NCI-H2107 (cell line): ENCODE measurements at places on chromosomes 5 and 9.

- DNase-seq, result no peak
Measured at GRCh38 chr5:148623741-148624140, 30.6 kb downstream of the HTR4 start.

DNA sequence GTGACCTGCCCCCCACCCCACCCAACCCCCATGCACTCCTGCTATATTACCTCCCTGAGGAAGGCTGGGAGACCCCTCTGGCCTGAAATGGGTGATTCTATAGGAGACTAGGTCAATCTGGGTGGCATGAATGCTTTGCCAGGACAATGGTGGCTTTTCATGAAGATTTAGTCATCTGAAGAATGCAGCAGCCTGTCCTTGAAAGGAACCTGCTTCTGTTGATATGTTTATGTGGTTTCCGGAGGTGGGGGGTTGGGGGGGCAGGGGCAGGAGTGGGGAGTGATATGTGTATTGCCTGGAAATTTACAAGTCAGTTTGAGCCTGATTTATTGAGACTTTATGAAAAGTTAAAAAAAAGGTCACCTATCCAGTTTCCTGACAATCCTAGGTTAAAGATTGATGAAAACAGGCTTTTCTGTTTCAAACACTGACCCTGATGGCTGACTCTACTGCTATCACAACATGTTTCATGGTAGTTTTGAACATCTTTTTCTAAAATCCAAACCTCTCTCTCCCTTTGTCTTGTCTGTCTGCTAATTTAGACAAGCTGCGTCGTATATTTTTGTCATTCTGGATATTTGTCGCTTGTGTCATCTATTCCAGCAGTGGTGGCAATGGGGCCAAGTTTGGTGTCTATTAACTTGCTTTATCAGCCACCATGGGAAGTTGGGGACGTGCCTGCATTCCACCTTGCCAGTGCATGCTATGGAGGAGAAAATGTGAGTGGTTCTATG lies 153.7 kb upstream of the EGFLAM start:
- DNase-seq, result no peak

DNA sequence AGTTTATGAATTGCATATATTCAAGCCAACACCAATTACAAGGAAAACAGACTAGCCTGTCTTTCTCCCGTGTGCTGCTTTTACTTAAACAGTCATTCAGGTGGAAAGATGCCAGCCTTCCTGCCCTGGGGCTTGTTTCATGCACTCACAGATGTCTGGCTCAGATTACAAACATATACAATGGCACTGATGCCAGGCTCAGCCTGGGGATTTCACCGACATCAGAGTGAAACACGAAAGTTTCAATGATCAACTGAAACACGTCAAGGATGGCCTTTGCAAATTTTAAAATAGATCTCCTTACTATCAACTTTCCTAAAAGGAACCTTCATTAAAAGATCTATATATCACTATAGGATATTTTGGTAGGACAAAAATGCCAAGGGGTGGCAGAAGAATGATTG lies 1576.5 kb downstream of the EFNA5 start:
- peak; percentile 55 for DNase-seq

DNA sequence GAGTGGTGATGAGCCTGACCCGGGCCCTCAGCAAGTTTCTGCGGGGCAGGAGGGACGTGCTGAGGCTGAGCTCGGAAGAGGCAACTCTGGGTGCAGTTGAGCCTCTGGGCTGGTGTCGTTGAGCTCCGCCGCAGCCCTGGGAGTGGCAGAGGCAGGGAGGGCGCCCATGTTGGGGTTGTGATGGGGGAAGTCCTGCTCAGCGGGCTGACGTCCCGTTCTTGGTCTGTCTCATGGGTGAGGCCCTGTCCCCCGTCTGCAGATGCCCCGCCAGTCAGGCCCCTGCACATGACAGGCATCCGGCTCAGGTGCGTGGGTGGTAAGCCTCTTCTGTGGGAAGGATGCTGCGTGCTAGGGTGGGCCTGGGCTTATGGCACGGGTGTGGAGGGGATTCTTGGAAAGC lies 64.3 kb downstream of the RXRA start:
- no peak for DNase-seq

DNA sequence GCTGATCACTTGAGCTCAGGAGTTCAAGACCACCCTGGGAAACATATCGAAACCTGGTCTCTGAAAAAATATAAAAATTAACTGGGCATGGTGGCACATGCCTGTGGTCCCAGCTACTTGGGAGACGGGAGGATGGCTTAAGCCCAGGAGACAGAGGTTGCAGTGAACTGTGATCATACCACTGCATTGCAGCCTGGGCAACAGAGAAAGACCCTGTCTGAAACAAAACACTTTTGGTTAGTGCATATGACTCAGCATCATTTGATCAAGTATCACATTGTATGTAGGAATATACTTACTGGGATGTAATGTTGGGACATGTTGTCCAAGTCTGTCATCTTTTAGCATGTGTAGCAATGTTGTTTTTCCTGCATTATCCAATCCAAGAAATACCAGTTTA lies 12.0 kb downstream of the SAR1B start:
- DNase-seq, result no peak

DNA sequence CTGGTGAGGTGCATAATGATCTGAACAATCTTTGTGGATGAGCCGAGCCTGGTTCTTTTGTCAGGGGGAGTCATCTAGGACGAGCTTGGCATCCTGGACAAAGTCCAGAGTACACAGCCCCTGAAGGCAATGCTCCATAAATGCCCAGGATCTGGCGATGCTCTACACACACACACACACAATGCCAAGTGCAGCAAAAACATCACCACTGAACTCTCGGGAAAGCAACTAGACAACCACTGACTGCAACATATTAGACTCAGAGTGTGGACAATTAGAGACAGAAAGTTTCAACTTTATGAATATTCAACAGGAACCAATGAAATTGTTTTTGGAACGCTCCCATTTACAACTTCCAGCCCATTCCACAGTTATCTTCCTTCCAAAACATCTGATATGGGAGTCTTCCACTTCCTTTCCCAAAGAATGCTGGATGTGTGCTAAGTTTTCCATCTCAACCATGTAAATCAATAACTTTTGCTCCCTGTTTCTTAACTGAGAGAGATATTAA lies 227.6 kb upstream of the ANKRD55 start:
- DNase-seq, result no peak

- DNase-seq, result no peak
Measured at GRCh38 chr5:95043234-95043633, 241.7 kb downstream of the MCTP1 start.

DNA sequence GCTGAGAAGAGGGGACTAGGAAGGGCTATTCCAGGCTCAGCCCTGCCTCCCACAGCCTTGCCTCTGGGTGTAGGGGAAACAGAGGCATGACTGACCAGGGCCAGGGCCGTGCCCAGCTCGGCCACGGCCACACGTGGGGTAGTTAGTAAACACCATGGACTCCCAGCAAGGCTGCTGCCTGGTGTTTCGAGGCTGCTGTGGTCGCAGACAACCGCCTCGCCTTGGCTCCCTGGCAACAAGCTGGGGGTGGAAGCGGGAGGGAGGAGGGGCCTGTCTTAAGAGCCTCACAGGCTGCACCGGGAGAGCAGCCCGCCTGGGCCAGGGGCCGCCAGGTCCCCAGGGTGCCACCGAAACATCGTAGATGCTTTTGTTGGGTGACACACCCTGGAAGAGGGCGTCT lies 90.2 kb upstream of the CACNA1B start:
- no peak for DNase-seq

GRCh38 chr5:41598011-41598410 lies 87.6 kb upstream of the PLCXD3 start:
- no peak for DNase-seq
